Right hindlimb (tissue), 1 donor: ENCODE measurements at places on chromosomes 6 and 20.

GRCh38 chr6:136643850-136644596 lies 93.8 kb upstream of the MAP7 start:
- peak; percentile 82 for DNase-seq

DNA sequence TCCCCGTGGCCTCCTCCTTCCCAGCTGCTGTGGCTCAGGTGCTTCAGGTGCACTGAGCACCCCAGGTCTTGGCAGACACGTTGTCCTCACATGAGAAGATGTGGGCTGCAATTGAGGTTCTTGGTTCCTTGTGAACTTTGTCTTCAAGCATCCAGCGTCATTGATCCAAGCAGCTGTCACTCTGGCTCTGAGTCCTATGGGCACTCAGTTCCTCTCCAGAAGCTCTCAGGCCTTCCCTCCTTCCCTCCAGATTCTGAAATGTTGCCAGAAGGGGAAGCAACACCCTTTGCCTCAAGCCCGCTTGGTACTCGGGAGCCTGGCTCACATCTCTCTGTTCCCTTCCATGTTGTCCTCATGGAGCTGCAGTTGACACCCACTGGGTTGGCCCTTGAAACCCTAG lies 8.4 kb upstream of the MRGBP start:
- DNase-seq, result no peak

DNA sequence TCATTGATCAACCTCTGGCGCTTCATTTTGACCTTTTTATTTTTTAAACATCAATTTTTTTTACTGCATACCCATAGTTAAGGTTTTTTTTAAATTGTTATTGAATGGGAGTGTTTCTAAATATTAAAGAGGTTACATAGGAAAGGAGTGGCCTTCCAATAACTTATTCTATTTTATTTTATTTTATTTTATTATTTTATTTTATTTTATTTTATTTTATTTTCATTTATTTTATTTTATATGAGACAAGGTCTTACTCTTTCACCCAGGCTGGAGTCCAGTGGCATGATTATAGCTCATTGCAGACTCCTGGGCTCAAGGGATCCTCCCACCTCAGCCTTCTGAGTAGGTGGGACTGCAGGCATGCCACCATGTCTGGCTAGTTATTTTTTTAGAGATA lies 30.2 kb downstream of the DOP1A start:
- no peak for DNase-seq

GRCh38 chr6:71277926-71278600 lies 10.5 kb upstream of the OGFRL1 start:
- DNase-seq, result no peak

- DNase-seq, result no peak
Measured at GRCh38 chr6:116412270-116412669, 41.5 kb downstream of the DSE start.

DNA sequence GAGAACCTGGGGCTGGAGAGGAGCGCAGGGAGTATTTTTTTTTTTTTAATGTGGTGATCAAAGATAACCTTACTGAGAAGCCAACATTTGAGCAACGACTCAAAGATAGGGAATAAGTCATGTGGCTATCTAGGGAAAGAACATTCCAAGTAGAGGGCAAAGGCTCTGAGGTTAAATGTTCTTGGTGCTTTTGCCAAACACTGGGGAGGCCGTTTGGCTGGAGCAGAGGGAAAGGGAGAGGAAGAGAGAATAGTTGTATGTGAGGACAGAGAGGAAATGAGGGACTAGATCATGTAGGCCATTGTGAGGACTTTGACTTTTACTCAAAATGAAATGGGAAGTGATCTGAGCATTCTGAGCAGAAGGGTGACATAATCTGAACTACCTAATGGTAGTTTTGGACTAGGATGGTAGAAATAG lies 27.8 kb downstream of the ACSS2 start:
- no peak for DNase-seq

DNA sequence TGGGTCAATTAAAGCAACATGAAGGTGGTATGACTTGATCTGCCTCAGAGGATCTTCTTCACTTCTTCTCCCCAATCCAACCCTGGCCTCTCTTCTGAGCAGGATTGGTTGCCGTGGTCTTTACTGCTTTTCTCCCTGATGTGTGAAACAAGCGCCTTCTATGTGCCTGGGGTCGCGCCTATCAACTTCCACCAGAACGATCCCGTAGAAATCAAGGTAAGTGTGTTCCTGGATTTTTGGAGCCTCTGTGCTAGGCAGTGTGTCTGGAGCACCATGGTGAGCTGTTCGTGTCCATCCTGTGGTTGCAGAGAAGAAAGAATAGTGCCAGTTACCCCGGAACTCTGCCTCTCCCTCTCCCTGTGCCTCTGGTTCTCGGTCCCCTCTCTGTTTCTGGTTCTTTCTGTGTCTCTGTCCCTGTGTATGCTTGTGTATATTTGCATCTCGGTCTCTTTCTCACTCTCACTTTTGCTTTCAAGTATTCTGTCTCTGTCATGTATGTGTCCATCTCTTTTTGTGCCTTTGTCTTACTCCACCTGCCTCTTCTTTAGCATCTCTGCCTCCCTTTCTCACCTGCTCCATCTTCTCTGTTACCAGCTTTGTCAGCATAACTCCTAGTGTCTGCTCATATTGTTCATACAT lies 23.5 kb downstream of the TM9SF4 start:
- no peak for DNase-seq

DNA sequence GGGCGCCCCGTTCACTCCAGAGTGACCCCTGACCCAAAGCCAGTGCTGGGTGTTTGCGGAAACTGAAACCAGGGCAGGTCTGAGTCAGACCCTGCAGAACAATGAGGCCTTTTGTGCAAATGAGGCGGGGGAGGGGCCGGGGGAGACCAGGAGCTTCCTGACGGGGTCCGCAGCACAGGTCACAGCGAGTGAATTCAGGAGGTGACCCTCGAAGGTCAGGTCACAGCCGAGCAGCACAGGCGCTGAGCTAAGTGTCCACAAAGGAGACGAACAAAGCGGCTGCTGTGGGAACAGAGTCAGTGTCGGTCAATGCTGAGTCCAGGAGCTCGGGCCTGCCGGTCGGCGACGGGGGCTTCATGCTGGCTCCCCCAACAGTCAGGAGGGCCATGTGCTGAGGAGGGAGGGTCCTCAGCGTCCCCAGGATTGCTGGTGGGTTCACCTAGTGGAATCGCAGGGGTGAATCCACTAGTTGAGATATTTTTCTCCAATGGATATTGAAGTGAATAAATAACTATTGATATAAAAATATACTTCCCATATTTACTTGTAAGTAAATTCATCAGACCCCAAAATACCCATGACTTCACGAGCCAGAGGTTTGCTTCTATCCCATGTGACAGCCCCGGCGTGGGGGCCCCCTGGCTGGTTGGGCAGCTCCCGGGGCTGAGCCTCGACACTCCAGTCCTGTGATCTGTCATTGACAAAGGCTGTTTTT lies 188.4 kb upstream of the SULF2 start:
- no peak for DNase-seq

DNA sequence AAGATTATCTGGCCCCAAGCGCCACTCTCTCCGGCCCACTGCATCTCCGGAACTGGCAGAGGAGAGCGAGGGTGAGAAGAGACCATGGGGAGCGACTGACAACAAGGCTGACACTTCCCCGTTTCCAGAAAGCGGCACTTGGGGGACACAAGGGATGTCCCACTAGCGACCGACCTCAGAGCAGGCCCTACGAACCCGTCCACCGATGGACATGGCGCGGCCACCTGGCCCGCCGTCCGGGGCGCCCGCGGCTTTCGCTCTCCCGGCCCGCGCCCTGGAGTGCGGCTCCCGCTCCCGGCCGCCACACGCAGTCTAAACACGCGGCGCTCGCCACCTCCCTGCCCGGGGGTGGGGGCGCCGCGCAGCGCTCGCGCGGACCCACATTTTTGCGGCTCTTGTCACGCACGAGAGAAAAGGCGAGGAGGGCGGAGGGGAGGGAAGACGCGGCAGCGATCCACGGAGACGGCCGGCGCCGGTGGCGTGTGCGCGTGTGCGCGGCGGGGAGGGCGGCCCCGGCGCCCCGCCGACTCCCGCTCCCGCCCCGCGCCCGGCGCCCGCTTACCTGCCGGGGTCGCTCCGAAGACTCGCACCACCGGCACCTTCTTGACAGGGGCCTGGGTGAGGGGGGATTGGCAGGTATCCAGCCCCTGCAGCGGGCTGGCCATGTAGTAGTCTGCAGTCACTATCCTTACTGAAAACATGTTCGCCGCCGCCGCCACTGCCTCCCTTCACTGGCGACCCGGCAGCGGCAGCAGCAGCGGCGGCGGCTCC lies 645 bp downstream of the REV3L start:
- peak; percentile 65 for DNase-seq

- peak; percentile 69 for DNase-seq
Measured at GRCh38 chr20:13690943-13691342, 52.2 kb upstream of the TASP1 start.

DNA sequence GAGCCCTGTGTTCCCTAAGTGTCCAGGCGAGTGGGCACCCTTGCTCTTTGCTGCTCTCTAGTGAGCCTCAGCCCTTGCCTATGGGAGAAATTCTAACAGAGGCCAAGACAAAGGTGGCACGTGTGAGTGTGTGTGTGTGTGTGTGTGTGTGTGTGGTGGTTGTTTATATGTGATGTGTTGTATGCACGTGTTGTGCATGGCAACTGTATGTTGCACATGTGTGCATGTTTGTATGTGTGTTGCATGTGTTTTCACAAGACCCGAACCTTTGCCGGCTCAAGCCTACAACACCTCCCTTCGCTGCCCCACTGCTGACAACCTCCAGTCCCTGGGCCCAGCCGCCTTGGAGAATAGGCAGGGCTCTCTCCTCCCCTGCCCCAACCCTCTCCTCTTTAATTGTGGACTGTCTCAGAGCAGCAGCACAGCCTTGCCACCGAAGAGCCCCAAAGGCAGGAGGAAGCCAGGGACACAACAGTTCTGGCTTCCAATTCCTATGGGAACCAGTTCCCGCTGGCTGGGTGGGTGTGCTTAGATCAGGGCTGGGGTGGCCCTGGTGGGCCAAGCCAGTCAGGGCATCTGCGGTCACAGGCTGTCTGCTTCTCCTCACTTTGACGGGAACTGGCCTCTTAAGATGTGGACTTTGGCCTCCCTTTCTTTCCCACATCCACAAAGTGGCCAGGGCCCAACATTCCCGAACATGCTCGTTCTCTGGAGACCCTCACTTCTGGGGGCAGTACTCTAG lies 2.7 kb downstream of the KCNK16 start:
- peak; percentile 33 for DNase-seq

GRCh38 chr6:137871831-137872454 lies 4.9 kb downstream of the TNFAIP3 start:
- no peak for DNase-seq

DNA sequence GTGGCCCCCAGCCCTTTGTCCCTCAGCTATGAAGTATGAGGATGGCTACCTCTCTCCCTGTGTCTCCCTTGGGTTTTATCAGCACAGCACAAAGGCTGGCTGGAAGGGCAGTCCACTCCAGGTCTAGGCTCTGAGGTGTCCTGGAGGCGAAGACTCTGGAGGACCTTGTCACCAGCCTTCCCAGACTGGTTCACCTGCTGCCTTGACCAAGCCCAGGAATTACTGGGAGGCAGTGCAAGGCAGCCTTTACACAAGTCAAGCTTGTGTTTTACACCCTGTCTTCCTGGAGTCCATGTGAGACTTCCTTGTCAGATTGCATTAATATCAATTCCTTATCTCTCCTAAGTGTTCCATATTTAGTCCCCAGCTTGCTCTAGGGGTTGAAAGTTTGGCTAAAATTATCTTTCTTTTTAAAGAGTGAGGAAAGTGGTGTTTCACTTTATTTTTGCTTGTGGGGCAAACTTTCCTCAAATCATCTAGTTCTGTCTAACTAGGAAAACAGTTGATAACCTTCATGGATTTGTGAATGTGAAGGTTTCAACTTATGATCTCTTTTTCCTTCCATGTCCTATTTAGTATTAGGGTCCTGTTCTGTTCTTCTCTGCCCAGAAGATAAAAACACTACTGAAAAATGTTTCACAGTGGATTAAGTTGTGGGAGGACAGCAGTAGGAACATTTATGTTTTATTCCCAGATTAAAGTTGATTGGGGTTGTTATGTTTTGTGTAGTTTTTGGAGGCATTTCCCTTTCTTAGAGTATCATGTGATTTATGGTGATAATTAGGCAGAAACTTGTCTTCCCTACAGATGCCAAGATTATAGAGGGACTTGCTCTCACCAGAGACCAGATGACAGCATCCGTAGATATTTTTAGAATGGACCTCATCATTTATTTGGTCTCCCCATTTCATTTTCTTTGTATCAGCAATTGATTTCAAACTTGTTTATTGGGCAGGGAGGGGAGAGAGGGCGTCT lies 114.8 kb downstream of the FOXO3 start:
- no peak for DNase-seq

DNA sequence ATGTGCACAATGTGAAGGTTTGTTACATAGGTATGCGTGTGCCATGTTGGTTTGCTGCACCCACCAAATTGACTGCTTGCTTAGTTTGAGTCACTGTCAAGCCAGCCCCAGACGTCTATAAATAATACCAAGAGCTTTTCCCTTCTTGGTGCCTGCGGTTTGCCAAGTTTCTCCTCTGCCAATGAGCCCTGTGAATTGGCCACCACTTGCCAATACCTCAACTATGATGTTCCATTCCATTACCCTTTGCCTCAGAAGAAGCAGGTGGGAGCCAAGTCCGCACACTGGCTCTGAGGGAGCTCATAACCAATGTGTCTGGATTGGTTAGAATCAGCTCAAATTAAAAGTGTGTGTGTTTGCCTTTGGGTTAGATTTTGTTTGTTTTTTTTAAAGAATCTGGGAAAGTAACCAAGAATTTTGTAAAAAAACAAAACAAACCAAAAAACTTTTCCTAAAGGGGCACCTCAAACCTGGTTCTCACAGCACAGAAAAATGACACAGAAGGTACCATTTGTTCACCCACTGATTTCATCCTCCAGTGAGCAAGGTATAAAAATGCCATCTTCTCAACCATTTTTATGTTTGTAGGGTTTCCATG lies 244.7 kb upstream of the PRND start:
- DNase-seq, result peak; percentile 31

DNA sequence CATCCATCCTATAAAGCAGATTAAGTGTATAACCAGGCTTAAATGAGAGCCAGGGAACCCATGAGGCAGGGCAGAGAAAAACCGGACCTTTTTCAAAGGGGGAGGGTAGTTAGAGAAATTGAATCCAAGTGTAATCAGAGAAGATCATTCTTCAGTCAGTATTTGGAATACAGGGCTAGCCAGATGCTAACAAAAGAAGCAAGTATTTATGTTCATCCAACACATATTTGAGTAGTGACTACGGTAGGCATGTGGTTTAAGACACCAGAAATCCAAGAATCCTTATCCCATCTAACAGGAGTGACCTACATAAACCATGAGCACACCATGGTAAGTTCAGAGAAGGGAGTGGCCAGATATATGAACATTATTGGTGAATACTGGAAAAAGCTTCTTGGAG lies 46.8 kb upstream of the FAM83C start:
- no peak for DNase-seq

DNA sequence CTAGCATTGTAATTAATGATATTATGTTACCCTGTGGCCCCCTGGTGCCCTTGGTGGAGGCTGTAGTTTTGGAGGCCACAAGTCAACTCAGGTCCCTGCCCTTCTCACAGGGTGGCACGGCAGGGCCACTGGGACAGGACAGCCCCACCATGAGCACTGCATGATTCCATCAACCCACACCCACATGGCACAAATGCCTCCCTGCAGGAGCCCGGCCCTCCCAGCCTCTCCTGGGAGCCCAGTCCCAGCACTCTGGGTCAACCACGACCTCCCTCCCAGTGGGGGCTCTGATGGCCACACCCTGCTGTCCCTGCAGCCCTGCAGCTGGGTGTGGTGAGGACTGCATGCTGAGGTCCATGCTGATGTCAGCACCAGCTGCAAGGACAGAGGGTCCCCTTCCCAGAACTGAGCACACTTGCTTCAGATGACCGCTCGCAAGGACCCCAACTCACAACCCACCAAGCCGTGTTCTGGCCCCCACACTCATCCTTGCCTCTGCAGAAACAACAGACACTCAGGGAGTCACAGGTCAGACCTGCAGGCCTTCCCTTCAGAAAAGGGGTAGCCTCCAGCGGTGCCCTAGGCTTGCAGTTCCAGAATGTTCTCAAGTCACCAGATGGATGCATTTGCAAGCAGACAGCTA lies 15.7 kb upstream of the CST7 start:
- no peak for DNase-seq
